ENCODE measurements at places on chromosomes 4 and X. TPM values are rescaled to one million over a fixed set of nuclear protein-coding genes. Genes with fewer than 3 reads are reported as not detected.

The SAGE1 gene
- total RNA-seq: not detected

The CT45A1 gene
- total RNA-seq: not detected

The ENPEP gene
- under 0.01 TPM for total RNA-seq

The HTT-AS gene
- total RNA-seq: not detected

The TAF7L gene
- total RNA-seq: 0.13 TPM

The GC gene
- not detected for total RNA-seq

The RASSF6 gene
- total RNA-seq: not detected

The APLN gene
- total RNA-seq: 13.9 TPM

The P2RY8 gene
- 0.76 TPM for total RNA-seq

The CLGN gene
- 0.26 TPM for total RNA-seq

The SLC10A7 gene
- 8.7 TPM for total RNA-seq

The HS6ST2 gene
- total RNA-seq: 0.13 TPM

The FAT1 gene
- total RNA-seq: 2.3 TPM

The ZCCHC12 gene
- total RNA-seq: under 0.01 TPM

The GPR82 gene
- not detected for total RNA-seq

The EVC gene
- 10.0 TPM for total RNA-seq

The MBTPS2 gene
- total RNA-seq: 3.9 TPM

The STATH gene
- not detected for total RNA-seq

The POU3F4 gene
- not detected for total RNA-seq

The PSAPL1 gene
- not detected for total RNA-seq

The RHOXF1 gene
- total RNA-seq: not detected

The ARHGEF6 gene
- 8.9 TPM for total RNA-seq

The PRKX gene
- total RNA-seq: 25.7 TPM

The SCRG1 gene
- total RNA-seq: not detected

The NUP62CL gene
- not detected for total RNA-seq

The HSPA4L gene
- total RNA-seq: 1.8 TPM

The ARX gene
- not detected for total RNA-seq

The TNIP3 gene
- under 0.01 TPM for total RNA-seq

The PF4V1 gene
- not detected for total RNA-seq

The DRP2 gene
- under 0.01 TPM for total RNA-seq

The DAPP1 gene
- total RNA-seq: not detected

The ZFP92 gene
- total RNA-seq: 0.39 TPM

The PASD1 gene
- not detected for total RNA-seq

The XAGE2 gene
- not detected for total RNA-seq

The UGT2A3 gene
- total RNA-seq: not detected
